ENCODE measurements at places on chromosomes 6 and 20.

DNA sequence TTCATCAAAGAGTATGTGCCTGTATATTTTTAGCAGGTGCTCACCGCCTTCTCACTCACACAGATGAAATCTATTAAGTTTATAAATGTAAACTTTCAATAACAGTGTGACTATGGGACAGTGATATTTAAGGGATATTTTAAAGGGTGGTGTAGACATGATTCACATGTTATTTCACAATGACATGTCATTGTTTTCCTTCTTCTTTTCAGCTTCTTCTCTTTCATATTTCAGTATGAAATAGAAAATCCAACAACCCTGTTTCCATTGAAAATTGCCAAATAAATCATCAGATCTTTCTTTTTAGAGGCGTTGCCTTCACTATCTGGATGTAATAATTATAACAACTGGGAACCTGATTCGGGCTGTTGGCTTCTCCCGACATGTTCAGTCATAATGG, 54.8 kb downstream of the PFDN4 start:
- no peak for DNase-seq

- no peak for DNase-seq
Measured at GRCh38 chr6:37477191-37477590, 22.5 kb downstream of the CCDC167 start.

DNA sequence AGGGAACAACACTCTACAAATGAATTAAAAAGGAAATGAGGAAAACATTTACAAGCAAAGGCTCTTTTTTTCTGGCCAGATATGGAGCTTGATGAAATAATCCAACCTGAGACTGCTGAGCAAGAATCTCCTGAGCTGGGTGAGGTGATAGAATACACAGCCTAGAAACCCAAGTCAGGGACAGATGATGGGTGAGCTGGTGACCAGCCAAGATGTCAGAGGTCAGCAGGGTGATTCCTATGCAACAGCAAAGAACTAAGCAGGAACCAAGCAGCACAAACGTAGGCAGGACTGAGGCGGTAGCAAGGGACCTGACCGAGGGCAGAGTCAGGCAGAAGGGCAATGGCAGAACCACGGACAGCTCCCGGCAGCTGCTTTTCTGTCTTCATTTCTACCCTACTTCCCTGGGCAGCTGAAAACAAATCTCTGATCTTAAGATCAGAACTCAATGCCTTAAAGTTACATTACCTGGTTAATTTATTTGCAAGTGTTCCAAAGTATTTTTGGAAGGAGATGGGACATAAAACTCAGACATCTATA, 75.1 kb downstream of the CDC40 start:
- no peak for DNase-seq

DNA sequence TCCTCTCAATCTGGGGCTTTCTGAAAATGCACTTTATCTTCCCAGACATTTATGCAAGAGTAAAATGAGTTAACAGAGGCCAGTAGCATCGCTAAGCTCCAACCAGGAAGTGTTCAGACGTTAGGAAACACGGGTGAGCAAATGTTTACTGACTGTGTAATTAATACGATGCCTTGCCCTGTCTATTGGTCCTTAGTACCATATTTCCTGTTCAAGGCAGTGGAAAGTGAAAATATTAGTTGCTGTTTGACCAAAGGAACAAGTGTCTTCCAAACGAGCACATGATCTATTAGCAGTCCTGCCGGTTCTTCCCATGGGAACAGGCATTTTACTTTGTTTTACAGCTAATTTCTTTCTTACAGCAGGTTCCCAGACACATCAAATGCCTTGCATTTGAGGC, 311.1 kb upstream of the JAG1 start:
- no peak for DNase-seq

Measured in omental fat pad (tissue), 4 donors.